ENCODE measurements at places on chromosomes 5 and 9. TPM values are rescaled to one million over a fixed set of nuclear protein-coding genes. Genes with fewer than 3 reads are reported as not detected.

FOXI1 gene
- total RNA-seq = not detected

CCDC171 gene
- 2.4 TPM for total RNA-seq

GRCh38 chr5:128436749-128437188, 101.3 kb downstream of the FBN2 start:
- DNase-seq = no peak

RAI14 gene
- 25.5 TPM for total RNA-seq

PCDHB2 gene
- 17.6 TPM for total RNA-seq

CARTPT gene
- not detected for total RNA-seq

DNA sequence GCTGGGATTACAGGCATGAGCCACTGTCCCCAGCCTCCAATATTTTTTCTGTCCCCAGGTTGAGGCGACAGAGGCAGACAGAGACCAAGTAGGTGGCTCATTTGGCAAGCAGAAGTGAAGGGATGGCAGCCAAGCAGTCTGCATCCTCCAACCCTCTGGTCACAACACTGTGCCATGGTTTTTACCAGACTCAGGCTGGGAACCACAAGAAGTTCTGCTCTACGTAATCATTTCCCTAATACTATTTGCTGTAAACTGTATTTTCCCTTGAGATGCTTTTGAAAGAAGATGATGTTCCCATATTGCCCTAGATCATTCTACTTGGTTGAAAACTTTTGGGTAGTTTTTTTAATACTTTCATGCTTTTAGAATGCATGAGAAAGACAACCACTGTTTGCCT, 40.5 kb downstream of the PTTG1 start:
- peak; percentile 30 for DNase-seq

- DNase-seq = no peak
These were observed 157.3 kb upstream of the GRAMD2B start for GRCh38 chr5:126265917-126266316.

GRCh38 chr5:56050551-56051255, 55.9 kb upstream of the IL6ST start:
- no peak for DNase-seq

GARIN3 gene
- total RNA-seq = not detected

PRRX2 gene
- not detected for total RNA-seq

DNA sequence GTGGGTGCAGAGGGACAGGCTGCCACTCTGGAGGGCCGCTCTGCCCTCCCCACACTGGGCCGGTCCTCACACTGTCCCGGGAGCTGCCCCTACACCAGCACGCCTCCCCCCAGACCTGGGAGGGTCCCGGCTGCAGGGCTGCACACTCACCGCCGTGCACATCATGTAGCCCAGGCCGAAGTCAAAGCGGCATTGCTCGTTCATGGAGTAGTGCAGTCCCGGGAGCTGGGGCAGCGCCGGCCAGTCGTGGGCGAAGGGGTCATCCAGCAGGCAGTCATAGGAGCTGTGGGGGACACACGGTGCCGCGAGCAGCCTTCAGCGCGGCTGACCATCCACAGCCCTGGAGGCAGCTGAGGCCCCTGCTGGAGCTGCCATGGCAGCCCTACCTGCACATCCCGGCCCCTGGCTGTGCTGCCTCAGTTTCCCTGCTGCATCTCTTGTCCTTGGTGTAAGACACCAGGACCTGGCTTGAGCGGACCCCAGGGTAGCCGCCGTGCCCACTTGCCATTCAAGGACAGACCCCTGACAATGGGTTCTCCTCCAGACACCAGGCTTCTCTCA, 93.2 kb downstream of the ZNF354C start:
- no peak for DNase-seq

- no peak for DNase-seq
These were observed 236.2 kb downstream of the SYK start for GRCh38 chr9:91037511-91038482.

FRMPD1 gene
- not detected for total RNA-seq

GRCh38 chr9:16258708-16259107, 611.8 kb downstream of the BNC2 start:
- DNase-seq = no peak

CCL27 gene
- total RNA-seq = not detected

EIF4E1B gene
- total RNA-seq = not detected

- DNase-seq = no peak
These were observed 102.4 kb downstream of the ZNF354C start for GRCh38 chr5:179162351-179163235.

- no peak for DNase-seq
These were observed 52.9 kb downstream of the PPARGC1B start for GRCh38 chr5:149782895-149783586.

DNA sequence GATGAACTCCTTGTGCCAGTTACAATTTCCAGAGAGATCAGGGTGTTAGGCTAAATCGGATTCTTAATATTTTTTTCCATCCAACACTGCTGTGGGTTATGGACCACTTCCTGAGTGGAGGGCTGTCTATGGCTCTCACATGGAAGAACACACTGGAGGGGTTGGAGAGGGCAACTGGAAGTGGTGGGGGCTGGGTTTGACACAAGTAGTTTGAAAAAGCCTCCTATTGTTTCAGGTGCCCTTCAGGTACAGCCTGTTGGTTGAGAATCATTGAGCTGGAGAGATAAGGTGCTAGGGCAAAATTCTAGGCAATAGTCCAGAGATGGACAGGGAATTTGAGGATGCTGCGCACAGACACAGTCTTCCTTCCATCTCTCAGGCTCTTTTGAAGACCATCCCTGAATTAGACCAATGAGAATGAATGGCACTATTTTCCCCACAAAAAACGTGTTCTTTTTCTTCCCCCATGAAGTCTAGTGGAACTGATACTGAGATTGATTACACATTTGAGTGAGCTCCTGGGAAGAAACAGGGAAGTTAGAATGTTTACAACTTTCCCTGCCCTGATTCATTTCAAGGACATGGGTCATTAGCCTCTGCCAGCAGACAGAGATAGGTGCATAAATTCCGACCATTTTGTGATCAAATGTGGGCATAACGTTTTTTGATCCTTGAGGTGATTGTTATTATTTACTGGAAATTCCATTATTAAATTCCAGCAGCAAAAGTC, 87.7 kb downstream of the ACER2 start:
- DNase-seq = no peak

DNA sequence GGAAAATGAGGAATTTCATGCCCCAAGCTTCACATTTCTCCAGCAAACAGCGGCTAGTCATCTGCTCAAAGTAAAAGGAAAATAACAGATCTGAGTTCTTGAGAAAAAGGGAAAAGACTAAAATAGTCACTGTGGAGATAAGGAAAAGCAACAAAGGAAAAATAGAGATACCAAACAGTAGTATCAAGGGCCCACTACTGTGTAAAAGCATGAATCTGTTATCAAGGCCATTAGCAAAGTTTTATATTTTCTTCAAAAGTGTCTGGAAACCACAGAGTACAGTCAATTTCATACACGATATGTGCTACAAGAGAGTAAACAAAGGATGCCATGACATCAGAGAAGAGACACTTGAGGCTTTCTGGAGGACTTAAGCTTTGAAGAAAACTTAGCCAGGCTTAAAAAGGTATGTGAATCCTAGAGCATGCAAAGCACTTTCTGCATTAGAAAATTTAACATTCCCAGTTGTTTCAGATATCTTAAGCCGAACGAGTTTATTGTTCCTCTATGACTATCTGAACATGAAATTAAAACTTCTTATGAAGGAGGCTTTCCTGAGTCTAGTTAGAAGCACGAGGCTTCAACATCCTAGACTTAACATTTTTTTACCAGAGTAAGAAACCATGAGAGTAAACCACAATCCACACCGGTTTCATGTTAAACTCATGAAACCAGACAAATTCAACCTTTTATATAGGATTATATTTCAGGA, 1.2 kb downstream of the TTC33 start:
- DNase-seq = no peak

DNA sequence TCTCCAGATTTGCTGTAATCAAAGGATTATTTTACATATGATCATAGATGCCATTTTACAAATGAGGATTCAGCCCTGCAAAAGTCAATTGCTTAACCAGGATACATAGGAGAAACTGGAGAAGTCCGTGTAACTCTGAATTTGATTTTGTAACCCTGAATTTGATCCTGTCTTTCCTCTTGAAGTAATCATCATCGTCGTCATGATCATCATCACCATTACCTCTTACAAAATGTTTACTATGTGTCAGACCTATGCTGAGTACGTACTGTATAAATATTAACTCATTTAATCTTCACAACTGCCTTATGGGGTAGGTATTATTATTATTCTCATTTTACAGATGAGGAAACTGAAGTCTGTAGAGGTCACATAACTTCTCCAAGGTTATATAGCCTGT, 271.5 kb downstream of the DOCK8 start:
- no peak for DNase-seq

DNA sequence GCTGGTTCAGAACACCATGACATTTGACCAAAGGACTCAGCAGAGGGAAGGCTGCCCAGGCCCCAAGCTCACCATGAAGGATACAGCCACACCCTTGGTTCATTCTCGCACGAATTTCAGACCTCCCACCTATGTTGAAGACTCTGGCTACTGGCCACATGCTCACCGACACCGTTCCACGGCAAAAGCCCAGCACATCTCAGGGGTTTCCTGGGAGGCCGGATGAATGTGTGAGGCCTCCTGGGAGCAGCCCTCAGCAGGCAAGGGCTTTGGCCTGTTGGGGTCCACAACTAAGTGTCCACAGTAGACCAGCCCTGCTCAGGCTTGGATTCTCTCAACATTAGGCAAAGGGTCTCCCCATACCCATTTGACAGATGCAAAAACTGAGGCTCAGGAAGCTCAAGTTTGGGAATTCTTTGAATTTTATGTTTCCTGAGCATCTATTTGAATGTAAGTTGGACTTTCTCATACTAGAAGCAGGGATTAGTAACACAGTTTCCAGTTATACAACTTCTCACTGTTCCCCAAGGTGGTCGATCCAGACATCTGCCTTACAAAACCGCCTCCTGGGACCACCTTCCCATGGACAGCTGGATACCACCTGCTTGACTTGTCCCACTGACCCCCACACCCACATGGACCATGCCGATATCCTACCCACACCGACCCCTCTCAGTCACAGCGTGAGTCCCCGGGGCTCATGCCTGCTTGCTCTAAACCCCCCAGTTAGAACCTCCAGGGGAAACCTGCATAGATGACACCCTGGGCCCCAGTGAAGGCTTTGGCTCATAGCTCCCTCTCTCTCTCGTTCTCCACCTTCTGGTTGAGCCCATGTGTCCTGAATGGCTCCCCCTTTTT, 27.9 kb downstream of the CCT5 start:
- no peak for DNase-seq

MPDZ gene
- 15.5 TPM for total RNA-seq

GRCh38 chr5:94891972-94892371, 273.5 kb downstream of the SLF1 start:
- DNase-seq = no peak

- DNase-seq = peak; percentile 50
These were observed 130.9 kb downstream of the CCDC192 start for GRCh38 chr5:127834094-127834531.

Measured in G401 (cell line).